ENCODE measurements at places on chromosomes 1 and 21.

DNA sequence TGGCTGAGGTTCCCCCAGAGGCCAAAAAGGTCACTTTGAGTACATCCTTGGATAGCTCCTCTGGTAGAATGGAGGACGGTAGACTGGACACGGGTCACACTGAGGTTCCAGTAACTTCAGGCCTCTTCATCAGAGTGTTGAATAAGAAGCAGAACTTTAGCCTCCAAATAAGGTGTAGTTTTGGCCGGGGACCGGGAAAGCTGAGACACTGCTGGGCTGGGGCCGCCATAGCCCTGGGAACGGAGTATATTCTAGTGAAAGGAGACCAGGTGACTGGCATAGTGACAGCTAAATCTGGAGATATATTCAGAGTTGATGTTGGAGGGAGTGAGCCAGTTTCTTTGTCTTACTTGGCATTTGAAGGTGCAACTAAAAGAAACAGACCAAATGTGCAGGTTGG is 84.1 kb downstream of the EVA1C start:
- no peak for DNase-seq

DNA sequence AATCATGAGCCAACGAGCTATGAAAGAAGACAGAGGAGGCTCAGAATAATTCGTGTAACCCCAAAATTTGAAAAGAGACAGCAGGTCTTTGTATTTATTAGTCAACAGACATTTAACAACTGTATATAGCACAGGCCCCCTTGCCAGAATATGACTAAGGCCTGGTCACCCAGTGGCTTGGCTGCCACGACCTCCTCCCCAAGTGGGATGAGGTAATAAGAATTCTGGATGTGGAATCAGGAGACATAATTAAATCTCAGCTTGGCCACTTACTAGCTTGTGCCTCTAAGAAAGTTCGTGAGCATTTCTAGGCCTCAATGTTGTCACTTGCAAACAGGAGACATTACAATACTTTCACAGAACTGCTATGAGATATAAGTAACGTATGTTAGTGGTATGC is 134.2 kb upstream of the TNFSF4 start:
- no peak for DNase-seq

GRCh38 chr1:158830074-158830677 is 975 bp upstream of the MNDA start:
- DNase-seq, result no peak

GRCh38 chr1:175676991-175677390 is 66.4 kb downstream of the TNR start:
- DNase-seq, result no peak

DNA sequence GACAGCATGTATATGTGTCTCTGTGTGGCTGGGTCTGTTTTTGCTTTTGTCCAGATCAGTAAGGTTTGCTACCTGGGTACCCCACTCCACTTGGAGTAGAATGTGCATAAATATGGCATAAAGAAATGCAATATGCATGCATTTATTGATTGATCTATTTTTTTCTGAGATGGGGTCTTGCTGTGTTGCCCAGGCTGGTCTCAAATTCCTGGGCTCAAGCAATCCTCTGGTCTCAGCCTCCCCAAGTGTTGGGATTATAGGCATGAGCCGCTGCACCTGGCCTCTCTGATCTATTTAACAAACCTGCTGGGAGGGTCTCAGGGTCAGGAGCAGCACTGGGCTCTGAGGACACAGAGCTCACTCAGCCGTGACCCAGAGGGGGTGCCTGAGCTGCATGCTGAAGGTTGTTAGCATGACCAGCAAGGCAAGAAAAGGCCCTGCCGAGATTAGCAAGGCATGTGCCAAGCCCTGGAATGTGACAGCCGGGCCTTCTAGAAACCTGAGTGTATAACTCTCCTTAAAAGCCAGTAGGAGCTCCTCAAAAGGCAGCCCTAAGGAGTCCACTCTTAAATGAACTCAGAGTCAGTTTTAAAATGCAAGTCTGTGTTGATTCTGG is 22.5 kb downstream of the PCSK9 start:
- no peak for DNase-seq

GRCh38 chr1:221067721-221068120 is 188.5 kb downstream of the HLX start:
- no peak for DNase-seq

GRCh38 chr1:211336161-211336560 is 9.5 kb downstream of the TRAF5 start:
- no peak for DNase-seq

DNA sequence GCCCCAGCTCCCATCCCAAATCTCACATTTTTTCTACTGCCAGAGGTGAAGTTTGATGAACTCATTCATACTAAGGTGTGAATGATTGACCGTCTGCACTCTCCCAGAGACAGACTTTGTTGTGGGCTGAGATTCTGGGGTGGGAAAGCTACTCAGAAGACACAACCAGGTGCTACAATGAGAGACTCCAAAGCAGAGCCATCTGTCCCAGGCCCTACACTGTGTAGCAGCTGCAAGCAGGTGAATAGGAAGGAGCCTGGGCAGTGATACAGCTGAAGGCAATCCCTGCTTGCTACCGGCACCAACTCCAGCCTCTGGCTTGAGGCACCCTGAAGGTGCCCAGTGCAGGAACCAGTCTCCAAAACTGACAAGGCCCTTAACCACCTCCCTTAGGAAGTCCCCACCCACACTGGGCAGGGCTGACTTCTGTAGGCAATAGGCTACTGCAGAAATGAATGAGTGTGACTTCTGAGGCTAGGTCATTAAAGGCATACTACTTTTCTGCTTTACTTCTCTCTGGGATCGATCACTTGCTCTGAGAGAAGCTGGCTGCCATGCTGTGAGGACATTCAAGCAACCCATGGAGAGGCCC is 79.7 kb upstream of the RUNX3 start:
- no peak for DNase-seq

GRCh38 chr1:78475888-78476610 is 14.7 kb upstream of the PTGFR start:
- no peak for DNase-seq

DNA sequence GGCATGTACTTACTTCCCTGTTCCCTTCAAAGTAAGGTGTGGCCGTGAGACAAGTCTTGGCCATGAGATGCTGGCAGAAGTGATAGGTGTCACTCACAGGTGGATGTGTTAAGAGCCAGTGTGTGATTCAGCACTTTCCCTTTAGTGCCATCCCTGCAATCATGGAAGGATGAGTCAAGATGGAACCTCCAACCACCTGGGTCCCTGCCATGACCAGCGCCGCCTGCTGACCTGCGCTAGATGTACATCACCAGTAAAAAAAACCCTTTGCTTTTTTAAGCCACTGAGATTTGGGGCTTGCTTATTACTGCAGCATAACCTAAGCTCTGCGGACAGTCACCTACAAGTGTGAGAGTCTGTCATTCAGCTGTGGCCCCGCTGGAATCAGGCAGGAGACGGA is 71.7 kb downstream of the TOMM20 start:
- DNase-seq, result no peak

GRCh38 chr1:117537291-117537920 is 68.4 kb upstream of the TENT5C start:
- no peak for DNase-seq

- no peak for DNase-seq
Measured at GRCh38 chr1:95562230-95562629, 328.2 kb downstream of the RWDD3 start.

DNA sequence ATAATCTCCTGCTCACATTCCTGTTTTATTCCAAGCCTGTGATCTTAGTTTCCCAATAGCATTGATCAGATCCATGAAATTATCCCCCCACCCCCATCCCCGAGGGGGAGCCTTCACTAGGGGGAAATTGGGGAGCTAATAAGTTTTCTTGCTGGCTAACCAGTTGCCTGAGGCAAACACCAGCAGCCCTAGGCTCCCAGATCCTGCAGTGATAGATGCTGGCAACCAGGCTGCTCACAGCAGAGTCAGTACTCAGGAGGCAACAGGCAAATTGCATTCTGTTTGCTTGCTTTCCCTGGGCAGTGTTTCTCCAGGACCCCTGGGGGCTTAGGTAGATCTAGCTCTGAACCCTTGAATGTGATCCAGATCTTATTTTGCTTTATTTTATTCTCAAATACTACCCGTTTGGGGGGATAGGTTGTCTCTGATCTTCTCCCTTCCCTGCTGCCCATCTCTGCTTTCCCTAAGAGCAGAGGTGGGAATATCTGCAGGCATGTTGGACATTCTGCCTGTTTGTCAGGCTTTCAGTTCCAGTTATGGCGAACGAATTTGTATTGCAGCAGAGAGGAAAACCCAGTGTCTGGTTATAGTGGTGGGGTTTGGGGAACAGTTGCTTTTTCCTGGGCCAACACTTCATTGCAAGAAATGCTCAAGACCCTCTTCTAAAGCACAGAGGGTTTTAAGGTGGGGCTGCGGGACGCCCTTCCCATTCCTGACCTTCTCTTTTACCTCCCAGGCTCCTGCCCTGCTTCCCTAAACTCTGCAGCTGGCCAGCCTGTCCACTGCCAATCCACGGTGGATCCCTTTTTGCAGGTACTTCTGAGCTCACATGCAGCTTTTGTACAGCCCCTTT is 289.8 kb upstream of the PLXNA2 start:
- no peak for DNase-seq

- DNase-seq, result no peak
Measured at GRCh38 chr1:55180075-55180670, 35.0 kb downstream of the USP24 start.

DNA sequence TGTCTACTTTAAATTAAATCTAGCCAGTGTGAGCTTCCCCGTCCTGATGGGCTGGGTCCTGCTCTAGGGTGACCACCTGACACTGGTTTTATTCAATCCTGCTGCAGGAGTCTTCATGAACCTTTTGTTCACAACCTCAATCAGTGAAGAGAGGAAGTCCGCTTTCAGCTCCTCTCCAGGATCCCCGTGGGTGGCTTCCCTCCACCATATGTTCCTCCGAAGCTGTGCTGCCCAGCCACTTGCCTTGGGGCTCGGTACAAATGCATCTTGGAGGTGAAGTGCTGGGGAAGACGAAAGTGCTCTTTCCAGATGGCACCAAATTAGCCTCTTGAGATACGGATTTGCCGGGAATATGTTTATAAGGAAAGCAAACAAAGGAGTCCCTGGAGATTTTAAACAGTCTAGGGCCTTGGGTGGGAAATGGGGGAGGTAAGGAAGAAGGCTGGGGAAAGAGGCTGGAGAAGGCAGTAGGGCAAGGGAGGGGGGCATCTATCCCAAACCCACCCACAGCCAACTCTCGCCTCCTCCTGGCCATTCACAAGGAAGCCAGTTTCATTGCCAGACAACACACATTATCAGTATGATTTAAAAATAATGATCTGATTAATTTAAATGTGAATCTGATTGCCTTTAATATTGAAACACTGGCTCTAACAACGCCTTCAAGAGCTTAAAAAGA is 430.8 kb downstream of the DISC1 start:
- no peak for DNase-seq

- no peak for DNase-seq
Measured at GRCh38 chr1:76209238-76209637, 134.7 kb downstream of the ST6GALNAC3 start.

GRCh38 chr1:9065213-9065751 is 4.2 kb downstream of the SLC2A5 start:
- no peak for DNase-seq

DNA sequence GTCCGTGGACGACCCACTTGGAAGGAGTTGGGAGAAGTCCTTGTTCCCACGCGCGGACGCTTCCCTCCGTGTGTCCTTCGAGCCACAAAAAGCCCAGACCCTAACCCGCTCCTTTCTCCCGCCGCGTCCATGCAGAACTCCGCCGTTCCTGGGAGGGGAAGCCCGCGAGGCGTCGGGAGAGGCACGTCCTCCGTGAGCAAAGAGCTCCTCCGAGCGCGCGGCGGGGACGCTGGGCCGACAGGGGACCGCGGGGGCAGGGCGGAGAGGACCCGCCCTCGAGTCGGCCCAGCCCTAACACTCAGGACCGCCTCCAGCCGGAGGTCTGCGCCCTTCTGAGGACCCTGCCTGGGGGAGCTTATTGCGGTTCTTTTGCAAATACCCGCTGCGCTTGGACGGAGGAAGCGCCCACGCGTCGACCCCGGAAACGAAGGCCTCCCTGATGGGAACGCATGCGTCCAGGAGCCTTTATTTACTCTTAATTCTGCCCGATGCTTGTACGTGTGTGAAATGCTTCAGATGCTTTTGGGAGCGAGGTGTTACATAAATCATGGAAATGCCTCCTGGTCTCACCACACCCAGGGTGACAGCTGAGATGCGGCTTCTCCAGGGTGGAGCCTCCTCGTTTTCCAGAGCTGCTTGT is 32.4 kb downstream of the PRMT2 start:
- no peak for DNase-seq

- no peak for DNase-seq
Measured at GRCh38 chr1:217040711-217041455, 317.7 kb upstream of the ESRRG start.

- no peak for DNase-seq
Measured at GRCh38 chr1:192067360-192067759, 90.9 kb upstream of the RGS18 start.

GRCh38 chr1:98181036-98181764 is 260.4 kb upstream of the DPYD start:
- DNase-seq, result no peak

DNA sequence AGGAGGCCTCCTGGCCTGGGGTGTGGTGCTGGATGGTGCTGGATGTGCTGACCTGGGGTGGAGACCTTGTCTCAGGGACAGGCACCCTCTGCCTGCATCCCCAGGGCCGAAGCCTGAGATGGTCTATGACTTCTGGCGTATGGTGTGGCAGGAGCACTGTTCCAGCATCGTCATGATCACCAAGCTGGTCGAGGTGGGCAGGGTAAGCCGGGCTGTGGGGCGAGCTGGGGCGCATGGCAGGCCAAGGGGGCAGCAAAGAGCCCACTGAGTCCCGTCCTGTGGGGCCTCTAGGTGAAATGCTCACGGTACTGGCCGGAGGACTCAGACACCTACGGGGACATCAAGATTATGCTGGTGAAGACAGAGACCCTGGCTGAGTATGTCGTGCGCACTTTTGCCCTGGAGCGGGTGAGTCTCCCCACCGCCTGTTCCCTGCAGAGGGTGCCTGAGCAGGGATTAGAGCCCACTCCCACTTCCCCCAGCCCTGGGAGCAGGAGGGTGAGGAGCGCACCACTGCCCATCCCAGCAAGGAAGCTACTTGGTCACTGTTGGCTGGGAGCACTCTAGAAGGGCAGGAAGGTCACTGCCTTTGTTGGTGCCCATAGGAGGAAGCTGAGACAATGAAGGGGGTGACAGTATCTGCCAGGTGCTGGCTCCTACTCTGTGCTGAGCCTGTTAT is 75.2 kb downstream of the PTPRU start:
- no peak for DNase-seq

- DNase-seq, result no peak
Measured at GRCh38 chr1:229408458-229409037, 25.3 kb downstream of the ACTA1 start.

DNA sequence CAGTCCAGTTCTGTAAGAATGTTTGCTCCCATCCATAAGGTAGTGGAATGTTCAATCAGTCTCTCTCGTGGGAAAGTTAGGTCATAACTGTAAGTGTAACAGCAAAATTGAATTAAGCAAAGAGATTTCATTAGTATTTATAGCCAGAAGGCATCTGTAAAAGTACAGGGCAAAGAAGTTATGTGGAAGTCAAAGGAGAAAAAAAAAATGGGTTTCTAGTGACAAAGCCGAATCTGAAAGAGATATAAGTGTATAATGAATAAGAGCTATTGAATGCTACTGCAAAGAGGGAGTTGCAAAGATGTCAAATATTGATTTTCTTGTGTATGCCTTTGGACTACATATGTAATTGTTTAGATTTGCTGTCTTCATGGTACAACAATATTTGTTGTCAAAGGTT is 47.4 kb upstream of the FOXD3 start:
- no peak for DNase-seq

- DNase-seq, result no peak
Measured at GRCh38 chr1:17149771-17150170, 30.5 kb upstream of the PADI2 start.

GRCh38 chr1:16082283-16083038 is 9.0 kb upstream of the FAM131C start:
- peak; percentile 45 for DNase-seq

All from activated naive CD4-positive, alpha-beta T cell (primary cell).